ENCODE measurements at places on chromosomes 5 and 9.
A peak's percentile ranks its signal among the peaks of the same experiment; 100 is the strongest.

- DNase-seq: no peak
Measured at GRCh38 chr9:83800236-83801033, 17.1 kb downstream of the GKAP1 start.

- DNase-seq: no peak
Measured at GRCh38 chr9:134989206-134990065, 71.7 kb upstream of the FCN1 start.

DNA sequence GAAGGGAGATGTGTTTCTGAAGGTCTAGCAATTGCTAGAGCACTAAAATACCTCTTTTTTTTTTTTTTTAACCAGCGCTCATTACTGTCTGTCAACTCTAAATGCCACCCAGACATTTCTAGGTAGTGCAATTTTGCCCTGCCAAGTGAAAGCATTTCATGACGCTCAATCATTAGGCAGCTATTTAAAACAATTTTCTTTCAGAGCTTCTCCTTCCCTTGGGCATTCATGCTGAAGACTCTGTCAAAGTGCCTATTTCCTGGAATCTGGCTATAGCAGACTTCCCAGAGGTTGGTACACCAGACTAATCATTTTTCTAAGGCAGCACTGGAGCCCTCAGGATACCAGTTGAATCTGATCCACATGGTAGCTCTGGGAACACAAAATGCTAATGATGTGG lies 97.0 kb upstream of the ANKRD55 start:
- DNase-seq: no peak

- no peak for DNase-seq
Measured at GRCh38 chr5:1172670-1173404, 28.6 kb upstream of the SLC6A19 start.

- DNase-seq: no peak
Measured at GRCh38 chr5:125226825-125227224, 480.4 kb upstream of the ZNF608 start.

DNA sequence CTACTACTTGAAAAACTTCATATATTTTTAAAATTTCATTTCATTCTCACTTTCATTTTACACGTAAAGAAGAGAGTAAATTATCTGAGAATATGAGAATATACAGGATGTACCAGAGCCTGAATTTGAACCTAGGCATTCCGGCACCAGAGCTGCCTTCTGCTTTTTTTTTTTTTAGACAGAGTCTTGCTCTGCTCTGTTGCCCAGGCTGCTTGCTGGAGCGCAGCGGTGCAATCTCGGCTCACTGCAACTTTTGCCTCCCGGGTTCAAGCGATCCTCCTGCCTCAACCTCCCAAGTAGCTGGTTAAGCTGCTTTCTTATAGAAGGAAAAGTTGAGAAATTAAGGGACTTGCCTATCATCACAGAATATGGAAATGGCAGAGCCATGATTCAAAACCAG lies 540.1 kb downstream of the EBF1 start:
- DNase-seq: no peak

DNA sequence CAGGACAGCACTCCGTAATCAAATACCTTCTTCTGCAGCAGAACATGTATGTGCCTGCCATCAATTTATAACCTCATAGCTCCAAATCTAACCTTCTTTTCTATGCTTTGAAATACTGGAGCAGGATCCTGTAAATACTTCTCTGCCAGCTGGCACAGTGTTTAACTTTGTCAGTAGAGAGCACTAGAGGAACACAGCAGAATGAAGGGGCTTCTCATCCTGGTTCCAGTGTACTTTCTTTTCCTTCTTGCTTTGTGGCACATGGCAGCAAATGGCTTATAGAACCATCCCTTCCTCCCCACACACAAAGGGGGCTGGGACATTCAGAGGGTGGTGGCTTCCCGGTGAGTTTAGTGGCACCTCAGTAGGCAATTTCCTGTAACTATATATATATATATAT lies 3.8 kb upstream of the FBXW11 start:
- peak; percentile 1 for DNase-seq
